ENCODE measurements at places on chromosomes 3 and 15.
A peak's percentile ranks its signal among the peaks of the same experiment; 100 is the strongest.

GRCh38 chr15:66195621-66196230 lies 57.8 kb downstream of the MEGF11 start:
- DNase-seq = no peak

DNA sequence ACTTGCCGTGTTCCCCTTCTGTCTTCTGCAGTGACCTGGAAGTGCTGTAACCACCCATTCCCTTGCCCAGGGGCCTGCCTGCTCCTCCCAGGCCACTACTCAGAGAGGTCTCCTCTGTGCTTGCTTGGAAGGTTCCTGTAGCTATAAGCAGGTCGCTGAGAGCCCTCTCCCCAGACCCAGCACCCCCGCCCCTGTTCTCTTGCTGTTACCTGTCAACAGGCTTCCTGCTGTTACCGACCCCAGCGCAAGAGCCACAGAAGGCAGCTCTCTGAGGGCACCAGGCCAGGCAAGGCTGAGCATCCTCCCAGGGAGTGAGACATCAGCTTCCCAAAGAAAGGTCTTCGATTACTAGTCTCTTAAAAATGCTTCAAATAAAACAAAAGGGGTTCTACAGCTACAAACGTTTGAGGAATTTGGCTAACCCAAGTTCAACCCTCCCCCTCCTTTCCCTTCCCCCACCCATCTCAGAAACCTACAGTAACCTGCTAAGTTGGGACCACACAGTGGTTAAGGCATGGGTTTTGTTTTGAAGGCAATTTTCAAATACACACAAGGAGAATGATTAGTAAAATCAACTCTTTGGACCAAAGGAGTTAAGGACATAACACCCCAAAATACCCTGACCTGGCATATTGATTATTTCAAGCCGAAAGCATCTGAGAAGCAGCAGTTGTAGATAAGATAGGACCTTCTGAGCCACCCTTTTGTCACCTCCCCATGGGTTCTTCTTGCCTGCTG lies 74.9 kb upstream of the MFGE8 start:
- DNase-seq = peak; percentile 68

DNA sequence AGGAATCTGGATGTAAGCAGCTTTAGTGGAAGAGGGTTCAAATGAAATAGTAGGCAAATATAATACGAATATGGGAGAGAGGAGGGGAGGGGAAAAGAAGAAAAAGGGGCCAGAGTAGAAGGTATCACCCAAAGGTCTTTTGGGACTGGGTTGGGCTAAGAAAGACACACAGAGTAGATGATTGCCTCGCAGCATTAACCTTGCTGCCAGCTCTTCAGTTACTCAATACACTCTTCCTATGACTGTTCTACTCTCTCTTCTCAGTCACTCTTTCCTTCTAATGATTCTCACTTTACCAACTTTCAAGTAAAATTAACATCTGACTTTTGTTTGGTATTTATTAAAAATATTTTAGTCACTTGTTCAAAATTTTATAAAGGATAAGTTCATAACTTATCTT lies 52.8 kb downstream of the CLASP2 start:
- no peak for DNase-seq

DNA sequence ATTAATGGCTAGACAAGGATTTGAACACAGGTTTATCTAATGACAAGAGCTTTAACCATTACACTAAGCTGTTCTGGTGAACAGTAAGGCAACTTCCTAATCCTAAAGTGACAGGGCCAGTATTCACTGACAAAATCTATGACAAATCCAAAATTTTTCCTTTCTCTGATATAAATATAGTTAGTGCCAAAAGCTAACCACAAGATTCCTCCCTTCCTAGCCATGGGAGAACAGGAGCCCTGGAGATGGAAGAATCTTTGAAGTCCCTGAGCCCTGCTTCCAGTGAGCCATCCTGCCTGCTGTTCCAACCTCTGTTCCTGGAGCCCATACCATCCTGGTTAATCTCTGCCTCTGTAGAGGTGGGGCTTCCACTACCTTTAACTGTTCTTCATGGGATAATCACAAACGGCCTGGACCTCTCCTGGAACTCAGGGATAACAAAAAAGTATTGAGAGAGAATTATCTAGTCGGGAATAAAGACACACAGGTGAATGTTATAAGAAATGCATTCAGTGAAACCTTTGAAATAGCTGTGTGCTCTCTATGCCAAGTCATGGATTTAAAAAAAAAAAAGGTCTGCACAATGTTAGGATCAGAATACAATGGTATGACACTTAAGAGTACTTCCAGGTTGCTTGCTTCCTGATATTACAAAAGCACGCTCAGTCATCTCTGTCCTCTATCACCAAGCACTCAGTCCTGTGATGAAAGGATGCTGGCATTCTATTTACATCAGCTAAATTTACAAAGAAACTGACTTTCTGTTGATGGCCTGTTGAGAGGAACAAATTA lies 235.8 kb downstream of the SUCLG2 start:
- no peak for DNase-seq

- DNase-seq = no peak
Measured at GRCh38 chr3:56131974-56132590, 336.2 kb downstream of the ERC2 start.

DNA sequence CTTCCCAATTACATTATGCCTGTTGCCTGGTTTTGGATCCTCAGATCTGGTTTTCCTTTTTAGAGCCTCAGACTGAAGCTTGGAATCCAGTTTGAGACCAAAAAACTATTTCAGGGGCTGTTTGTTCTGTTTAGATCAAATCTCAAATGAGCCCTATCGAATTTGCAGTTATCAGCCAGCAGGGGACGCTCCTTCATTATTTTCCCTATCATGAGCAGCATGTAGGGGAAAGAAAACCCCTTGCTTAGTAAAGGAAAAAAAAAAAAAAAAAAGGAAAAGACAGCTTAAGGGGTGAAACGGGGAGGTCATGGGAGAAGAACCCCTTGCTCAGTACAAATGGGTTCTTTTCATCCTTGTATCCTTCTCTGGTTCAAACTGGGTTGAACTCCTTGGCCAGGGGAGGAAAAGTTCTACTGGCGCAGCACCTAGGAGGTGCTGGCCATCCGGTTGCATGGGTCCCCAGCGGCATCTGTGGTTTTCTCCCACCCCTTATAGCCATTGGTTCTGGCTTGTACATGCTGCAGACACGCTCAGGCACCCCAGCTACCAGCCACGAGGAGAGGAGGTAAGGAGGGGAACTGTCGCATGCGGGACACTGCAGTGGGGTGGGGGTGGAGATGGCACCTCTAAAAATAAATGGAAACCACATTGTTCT lies 1375.1 kb upstream of the ALCAM start:
- DNase-seq = peak; percentile 34

DNA sequence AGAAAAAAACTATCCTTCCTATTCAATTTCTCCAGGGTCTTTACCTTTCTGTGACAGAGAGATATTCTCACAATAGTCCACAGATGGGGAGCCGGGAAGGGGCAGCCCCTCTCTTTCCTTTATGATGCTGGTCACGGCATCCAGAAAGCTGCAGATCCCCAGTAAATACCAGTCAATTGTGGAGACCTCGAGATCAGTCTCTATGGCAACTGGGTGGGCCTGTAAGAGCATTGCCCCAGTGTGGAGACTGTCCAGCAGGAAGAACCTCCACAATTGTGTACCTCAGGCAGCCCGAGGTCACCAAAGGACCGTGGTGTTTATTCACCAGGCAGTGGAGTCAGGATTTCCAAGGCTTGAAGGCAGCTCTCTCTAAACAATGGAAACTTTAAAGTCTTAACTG lies 291.2 kb downstream of the NTRK3 start:
- DNase-seq = no peak

DNA sequence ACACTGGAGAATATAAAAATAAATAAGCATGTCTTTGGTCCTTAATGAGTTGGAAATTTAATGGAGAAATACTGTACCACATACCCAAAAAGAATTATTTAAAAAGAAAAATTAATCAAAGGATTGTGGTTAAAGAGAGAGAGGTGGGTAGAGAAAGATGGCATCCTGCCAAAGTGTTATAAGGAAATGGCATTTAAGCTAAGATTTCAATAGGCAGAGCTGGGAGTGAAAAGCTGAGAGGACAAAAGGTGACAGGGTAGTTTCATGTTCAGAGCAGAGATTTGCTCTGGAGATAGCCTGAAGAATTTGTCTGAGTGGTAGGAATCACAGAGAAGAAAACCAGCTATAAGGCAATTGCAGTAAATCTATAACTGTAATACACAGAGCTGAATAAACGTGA lies 181.0 kb downstream of the SI start:
- DNase-seq = no peak

GRCh38 chr15:59236394-59236793 lies 29.8 kb downstream of the LDHAL6B start:
- no peak for DNase-seq

DNA sequence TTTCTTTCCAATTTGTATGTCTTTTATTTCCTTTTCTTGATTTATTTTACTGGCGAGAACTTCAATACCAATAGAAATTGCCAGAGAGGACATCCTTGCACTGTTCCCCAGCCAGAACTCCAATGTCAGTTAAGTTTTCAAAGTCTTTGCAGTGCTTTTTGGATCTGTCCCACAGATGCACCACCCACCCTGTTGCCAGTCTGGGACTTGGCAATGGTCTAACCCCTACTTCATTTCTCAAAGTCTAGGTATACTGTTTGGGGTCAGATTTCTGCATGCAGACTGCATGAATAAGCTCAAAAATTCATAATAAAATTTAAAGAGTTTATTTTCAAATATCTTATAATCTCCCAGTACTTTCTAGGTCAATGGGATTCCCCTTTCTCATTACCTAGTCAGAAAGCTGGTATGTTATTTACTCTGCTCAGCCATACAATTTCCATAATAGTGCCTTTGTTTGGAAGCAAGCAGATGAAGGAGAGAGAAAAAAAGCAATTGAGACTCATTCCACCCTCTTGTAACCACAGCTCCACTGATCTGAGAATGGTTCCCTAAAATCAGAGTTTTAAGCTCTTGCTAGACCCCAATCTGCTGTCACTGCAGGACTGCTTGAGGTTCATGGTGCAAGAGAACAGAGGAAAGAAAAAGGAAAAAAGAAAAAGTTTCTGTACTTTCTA lies 125.9 kb upstream of the PLXND1 start:
- no peak for DNase-seq

GRCh38 chr3:33826688-33827087 lies 28.3 kb downstream of the PDCD6IP start:
- no peak for DNase-seq

DNA sequence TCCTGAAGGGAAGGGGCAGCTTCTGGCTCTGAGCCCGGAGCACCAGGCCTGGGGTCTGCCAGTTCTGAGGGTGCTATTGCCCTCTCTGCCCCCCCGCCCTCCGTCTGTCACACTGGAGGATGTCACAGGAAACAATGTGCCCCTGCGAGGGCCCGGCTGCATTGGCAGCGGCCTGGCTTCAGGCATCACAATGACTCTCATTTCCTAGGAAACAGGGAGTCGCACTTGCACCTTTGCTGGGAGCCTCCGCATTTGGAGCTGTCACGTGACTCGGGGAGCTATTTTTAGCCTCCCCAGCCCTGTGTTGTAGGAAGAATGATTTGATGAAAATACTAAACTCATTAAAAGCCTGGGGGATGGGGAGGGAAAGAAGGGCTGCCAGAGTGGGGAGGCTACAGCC lies 518.9 kb downstream of the SHQ1 start:
- DNase-seq = no peak

- no peak for DNase-seq
Measured at GRCh38 chr3:26132942-26133341, 343.1 kb downstream of the OXSM start.

- DNase-seq = no peak
Measured at GRCh38 chr3:180881065-180881801, 31.2 kb upstream of the FXR1 start.

DNA sequence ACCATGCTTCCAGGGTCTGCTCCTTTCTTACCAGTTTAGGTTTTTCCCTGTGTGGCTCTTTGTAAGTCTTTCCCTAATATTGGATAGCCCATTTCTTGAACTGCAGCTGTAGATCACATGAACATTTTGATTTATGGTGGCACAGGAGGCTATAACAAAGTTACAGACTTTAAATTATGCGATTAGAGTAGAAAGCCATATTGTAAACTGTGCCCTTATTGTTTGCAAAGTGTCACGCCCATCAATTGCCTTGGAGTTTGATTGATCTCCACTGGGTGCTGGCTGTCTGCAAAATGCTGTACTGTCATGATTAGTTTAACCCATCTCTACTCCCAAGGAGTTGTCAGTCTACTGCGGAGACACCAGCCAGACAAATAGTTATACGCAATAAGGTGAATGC lies 110.3 kb downstream of the CACNA2D3 start:
- no peak for DNase-seq

- DNase-seq = no peak
Measured at GRCh38 chr3:24867783-24868182, 373.1 kb upstream of the THRB start.

DNA sequence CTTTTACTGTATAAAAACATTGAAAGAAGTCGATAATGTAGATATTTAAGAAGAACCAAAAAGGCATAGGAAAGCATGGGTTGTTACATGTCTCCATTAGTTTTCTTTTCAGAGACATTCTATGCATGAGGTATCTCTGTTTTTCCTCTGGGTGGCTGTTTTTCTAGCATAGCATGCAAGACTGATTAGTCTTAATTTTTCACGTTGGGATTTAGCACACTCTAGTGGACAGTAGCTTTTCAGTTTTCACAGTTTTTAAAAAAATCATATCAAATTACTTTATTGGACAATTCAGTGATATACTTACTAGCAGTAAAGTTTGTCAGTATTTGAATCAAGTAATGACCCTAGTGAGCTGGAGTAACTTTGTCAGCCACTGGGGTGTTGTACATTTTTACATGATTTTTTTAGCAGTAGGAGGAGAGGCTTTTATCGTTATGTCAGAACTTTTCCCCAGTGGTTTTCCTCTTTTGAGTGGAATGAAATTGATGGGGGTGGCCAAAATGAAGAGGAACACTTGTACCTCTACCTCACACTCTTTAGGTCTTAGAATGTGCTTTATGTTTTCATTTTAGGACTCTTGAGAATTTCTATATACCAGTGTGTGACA lies 57.2 kb downstream of the SEC22A start:
- peak; percentile 60 for DNase-seq

Measured in erythroblast (primary cell).